T-helper 2 cell (primary cell): ENCODE measurements at places on chromosomes 1 and 21.

GRCh38 chr1:54402896-54403295, 3.3 kb downstream of the SSBP3 start:
- no peak for DNase-seq

GRCh38 chr1:38745476-38746401, 113.8 kb downstream of the RRAGC start:
- no peak for DNase-seq

GRCh38 chr21:42913476-42913875, 12.0 kb downstream of the ERVH48-1 start:
- DNase-seq = no peak

DNA sequence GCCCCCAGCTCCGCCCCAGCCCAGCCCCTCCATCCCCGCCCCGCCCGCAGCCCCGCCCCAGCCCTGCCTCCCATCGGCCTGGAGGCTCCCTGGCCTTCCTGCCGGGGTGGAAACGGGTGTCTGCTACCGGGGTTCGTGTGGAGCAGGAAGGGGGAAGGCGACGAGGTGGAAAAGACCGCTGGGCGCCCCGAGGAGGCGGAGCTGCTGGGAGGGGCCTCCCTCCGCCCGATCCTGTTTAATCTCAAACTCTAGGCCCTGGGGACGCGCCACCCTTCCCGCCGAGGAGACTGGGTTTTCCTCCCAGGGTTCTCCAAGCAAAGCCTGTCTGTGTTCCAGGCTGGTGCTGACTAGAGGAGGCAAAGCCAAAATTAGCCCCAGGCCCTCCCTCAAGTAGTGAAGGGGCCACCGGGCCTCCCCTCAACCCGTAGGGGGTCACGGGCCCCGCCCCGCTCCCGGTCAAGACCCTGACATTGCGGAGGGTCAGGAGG, 16.2 kb upstream of the TTLL10 start:
- DNase-seq = peak; percentile 46

- DNase-seq = no peak
Observed at GRCh38 chr1:109610609-109611307, 8.7 kb downstream of the GNAT2 start.

DNA sequence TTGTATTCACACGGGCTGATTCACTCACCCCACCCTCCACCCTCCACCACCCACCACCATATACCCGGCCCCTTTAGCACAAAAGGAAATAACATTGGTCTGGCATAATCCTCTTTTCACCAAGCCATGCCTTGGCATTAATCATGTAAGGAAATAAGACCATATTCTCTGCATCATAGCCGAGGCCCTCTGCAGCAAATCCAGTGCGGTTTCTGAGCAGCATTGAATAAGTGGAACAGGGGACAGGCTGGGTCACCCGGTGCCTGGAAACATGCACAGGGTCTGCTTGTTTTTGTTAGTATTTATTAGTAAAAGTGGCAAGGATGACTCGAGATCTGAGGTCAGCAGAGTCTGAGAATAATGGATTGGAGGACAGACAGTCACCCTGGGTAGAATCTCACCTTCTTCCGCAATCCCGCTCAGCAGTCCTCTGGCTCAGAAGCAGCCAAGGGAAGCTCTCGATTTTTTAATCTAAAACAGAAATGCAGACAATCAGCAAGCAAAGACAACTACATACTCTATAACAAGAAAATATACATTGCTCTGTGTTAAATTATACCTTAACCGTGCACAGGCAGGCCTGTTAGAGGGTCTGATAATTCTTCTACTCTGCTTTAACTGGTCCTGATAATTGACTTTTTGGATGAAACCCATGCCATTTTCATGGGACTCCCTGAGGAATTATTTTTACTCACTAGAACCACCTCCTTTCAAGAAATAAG, 52.4 kb upstream of the CDC42BPA start:
- no peak for DNase-seq

- no peak for DNase-seq
Observed at GRCh38 chr1:53326598-53327181, 1.2 kb downstream of the LRP8 start.

GRCh38 chr1:208204779-208205178, 39.4 kb downstream of the PLXNA2 start:
- no peak for DNase-seq

DNA sequence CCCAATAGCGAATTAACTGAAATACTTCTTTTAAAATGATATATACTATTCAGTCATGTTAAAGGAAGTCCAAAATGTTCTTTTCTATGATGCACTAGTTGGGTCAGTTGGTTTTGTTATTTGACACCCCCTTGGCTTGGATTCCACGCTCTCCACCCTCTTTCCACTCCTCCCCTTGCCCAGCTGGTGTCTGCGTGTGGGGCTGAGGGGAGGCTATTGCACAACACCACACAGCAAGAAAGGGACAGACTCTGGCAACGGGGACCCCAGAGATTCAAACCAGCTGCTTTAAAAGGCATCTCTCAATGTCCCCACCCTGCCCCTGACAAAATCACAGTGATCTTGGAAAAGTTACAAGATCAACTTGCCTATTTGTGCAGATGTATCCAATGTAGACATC, 394.3 kb downstream of the TGFB2 start:
- no peak for DNase-seq

GRCh38 chr1:207241164-207241934, 80.1 kb upstream of the CD55 start:
- no peak for DNase-seq

- DNase-seq = no peak
Observed at GRCh38 chr1:157199421-157199755, 61.2 kb upstream of the ETV3 start.

DNA sequence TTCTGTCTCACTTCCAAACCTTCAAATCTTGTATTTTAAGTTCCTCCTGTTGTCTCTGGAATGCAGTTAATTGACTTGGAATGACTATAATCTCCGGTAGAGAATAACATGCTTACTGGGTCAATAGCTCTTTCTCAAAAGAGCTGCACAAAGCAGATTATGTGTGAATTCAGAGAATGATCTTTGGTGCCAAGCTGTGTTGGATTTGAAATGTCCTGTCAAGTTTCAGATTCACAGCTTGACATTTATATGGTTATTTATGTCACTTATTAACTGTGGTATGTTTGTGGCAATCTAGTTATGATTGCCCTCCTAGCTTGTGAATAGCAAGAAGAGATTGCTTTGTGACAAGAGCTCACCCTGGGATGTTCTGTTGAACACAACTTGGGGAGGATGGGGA, 128.3 kb upstream of the KCNE2 start:
- DNase-seq = no peak

GRCh38 chr1:209527993-209528717, 55.4 kb upstream of the CAMK1G start:
- DNase-seq = no peak

- DNase-seq = no peak
Observed at GRCh38 chr21:22703521-22703920, 1705.3 kb downstream of the NCAM2 start.

- no peak for DNase-seq
Observed at GRCh38 chr21:42434884-42435283, 31.2 kb downstream of the UBASH3A start.

- no peak for DNase-seq
Observed at GRCh38 chr21:38590449-38591217, 92.4 kb upstream of the ERG start.

- no peak for DNase-seq
Observed at GRCh38 chr21:30348506-30348905, at the start of gene KRTAP23-1. KRTAP23-1 (minus strand) TSS chr21:30348606; CDS start chr21:30348606, 0 bp downstream.

DNA sequence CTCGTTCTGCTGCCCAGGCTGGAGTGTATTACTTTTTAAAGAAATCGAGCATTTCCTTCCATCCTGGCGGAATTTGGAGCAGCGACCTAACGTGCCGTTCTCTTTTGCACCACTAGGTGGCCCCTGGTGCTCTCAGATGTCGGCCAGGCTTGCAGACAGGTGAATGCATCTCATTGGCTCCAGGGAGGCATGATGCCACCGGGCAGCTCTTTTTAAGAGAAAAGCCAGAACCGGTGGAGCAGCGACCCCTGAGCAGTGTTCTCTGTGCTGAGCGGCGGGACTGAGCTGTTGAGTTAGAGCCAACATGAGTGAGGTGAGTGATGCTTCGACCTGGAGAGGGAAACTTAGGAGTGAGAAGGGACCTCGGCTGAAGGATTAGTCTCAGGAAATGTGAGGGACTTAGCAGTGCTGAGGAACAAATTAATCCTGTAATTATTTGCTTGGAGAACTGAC, at the start of gene PCP4:
TSS of gene PCP4 (plus strand) at position 241 of the 453 bp plus-strand sequence. CDS start at position 305, 64 bp downstream.
- DNase-seq = no peak

DNA sequence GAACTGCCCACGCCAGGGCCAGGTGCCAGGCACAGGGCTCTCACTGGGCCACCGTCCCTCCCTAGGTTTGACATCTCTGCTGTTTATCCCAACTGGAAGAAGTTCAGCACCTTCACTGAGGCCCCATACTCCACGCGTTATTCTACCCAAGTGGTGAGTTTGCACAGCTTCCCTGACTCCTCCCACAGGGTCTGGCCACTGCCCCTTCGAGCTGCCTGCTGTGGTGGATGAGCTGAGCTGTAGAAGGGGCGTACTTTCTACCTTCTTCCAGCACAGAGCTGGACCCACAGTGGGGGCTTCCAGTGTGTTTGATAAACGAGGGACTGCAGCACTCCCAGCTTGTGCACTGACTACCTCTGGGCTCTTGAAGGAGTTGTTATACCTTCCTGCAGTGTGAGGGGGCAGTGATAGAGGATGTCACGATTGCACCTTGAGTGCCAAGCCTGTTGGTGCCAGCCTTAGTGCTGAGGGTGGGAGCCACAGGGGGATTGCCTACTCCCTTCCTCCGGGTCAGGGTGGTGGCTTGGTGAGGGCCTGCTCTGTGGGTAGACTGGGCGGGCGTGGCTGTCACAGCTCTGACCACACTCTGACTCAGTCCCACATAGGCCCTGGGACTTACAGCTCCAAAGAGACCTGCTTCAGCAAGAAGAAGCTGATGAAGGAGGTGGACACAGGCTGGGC, 5.9 kb upstream of the TTC22 start:
- DNase-seq = peak; percentile 66

DNA sequence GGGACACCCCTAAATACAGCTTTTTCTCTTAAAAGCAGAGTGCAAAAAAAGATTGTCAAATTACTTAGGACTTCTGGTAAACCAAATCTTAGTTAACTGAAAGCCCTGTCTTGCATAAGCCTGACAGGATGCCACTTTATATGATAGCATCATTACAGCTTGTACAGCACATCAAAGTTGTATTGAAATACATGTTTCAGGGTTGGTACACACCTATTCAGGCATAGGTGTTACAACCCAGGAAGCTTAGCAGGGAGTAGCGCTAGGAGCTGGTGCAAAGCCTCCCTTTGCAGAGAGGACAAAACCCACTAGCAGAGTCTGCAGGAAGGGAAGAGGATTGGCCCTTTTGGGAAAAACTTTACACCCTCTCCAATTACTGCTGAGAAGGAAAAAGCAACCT, 258.9 kb upstream of the SGIP1 start:
- DNase-seq = no peak

- no peak for DNase-seq
Observed at GRCh38 chr1:36530261-36530660, 47.5 kb upstream of the CSF3R start.

DNA sequence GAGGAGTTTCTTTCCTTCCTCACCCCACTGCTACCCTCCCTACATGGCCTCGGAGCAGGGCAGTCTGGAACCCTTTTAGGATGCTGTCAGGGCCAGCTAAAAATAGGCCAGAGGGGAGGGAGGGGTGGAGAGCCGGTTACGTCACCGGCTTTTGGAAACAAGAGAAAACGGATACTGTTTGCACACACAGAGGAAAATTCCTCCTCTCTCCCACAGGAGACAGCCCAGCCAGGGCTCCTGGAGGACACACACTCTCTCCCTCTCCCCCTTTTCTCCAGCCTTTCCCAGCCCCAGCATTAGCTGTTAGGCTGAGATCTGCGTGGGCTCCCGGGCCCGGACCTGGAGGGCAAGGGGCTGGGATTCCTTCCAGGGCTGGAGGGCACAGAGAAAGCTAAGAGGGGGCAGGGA, 20.0 kb upstream of the ALDH4A1 start:
- no peak for DNase-seq

GRCh38 chr1:159291424-159291823, 10.7 kb upstream of the FCER1A start:
- no peak for DNase-seq

DNA sequence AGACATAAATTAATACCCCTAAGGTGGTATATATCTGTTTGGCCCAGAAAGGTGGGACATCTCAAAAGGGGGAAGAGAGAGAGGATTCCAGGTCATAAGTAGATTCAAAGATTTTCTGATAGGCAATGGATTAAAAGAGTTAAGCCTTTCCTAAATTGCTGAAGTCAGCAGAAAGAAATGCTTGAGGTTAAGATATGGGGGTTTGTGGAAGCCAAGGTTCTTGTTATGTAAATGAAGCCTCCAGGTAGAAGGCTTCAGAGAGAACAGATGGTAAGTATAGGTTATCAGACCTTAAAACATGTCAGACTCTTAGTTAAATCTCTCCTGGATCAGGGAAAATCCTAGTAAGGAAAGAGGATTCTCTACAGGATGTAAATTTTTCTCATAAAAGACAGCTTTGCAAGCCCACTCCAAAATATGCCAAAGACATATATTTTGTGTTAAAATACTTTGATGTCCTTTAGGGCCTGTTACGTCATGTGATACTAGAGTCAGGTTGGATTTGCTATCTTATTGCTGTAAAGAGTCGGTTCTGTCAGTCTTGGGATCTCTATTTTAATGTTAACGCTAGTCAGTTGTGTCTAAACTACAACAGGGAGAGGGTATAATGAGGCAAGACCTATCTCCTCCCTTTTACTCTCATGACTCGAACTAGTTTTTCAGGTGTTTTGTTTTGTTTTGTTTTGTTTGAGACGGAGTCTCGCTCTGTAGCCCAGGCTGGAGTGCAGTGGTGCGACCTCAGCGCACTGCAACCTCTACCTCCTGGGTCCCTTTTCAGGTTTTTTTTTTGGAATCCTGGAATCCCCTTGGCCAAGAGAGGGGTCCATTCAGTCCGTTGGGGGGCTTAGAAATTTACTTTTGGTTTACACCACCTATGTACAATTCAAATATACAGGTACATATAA, 30.6 kb downstream of the RGS2 start:
- DNase-seq = no peak

DNA sequence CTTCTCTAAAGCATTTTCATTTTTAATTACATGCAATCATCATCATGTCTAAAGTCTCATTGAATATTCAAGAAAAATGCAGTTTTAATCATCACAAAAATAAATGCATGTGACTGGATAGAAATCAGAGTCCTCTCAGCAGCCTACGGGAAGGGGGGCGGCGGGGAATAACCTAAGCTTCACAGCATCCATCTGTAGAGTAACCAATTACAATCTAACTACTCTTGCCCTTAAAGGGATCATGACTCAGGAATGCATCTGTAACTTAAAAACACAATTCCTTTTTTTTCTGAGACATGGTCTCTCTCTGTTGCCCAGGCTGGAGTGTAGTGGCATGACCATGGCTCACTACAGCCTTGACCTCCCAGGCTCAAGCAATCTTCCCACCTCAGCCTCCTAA, 22.6 kb downstream of the MTF1 start:
- DNase-seq = no peak

DNA sequence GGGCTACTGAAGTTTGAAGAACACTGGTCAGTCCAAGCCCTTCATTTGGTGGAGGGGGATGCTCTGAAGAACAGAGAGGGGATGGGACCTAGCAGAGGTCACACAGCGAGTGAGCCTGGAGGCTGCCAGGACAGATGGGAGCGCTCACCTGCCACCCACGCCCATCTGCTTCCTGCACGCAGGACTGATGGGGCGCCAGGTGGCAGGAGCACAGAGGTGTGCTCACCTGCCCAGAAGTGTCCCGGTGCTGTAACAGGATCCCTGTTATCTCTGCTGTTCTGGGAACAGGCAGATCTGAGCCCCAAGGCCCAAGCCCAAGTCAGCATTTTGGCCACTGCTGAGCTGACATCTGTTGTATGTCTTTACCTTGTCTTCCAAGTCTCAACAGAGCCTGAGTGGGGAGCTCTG, 40.5 kb downstream of the EPHB2 start:
- DNase-seq = no peak
